GM23248 (cell line): ENCODE measurements at places on chromosomes 2 and 18.

DNA sequence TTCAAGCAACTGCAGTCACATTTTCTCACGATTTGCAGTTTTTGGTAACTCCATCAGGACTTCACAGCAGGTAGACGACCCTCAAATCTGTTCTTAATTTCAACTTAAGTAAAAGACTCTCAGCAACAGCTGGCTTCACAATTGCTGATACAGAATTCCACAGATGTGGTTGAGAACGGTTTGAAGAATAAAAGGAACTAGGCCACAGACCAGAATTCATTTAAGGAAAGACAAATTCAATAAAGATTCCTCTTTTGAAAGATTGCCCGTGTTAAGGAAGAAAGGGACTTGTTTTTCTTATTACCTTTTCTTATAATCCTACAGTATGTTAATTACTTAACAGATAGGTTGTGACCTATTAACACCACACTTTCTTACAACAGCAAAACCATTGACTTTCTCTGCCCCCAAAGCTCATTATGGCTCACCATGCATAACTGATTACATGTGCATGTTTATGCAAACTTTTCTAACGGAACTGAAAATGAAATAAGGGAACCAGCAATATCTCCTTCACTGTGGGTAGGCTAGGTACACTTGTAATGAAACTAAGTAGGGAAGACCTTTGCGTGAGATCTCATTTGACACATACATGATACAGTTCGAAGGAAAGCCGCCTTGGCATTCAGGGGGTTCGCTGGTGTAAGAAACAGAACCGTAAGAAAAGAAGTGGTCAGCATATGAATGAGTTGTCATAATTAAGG is 4.7 kb upstream of the ZNF516 start:
- DNase-seq: no peak

DNA sequence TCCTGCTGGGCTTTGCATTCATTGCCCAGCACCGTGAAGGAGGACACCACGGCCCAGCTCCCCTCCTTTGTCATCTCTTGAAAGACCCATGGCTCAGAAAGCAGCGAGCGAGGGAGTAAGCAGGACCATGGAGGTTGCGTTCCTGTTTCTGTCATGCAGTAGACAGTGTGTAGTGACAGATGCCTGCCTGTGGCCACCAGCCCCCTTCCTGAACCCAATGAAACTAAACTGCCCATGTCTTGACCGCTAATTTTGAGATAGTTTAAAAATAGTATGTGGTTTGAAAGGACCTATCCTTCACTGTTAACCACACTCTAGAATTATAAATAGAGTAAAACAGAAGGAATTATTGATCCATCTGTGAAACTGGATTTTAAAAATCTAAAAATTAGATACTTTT is 88.2 kb downstream of the ASAP2 start:
- no peak for DNase-seq

DNA sequence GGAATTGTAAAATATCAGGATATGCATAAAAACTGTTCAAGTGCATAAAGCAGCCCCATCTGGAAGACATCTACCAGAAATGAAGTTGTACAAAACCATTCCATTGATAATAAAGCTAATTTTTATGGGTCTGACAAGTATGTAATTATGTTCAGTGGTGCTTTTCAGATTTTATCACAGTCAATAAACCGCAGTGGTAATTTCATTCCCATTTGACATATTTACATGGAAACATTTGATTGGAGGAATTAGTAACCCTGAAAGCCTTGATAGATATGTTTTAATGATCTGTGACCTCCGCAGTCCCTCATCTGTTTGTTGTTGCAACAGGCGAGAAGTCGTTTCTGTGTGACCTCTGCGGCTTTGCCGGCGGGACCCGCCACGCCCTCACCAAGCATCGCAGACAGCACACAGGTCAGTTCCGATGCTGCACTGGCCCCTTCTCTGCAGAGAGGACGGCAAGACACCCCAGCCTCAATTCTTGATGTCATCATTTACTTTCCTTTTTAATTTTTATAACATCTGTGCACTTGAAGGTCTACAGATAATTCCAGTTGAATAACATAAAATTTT is 283.1 kb downstream of the ZNF407 start:
- no peak for DNase-seq

DNA sequence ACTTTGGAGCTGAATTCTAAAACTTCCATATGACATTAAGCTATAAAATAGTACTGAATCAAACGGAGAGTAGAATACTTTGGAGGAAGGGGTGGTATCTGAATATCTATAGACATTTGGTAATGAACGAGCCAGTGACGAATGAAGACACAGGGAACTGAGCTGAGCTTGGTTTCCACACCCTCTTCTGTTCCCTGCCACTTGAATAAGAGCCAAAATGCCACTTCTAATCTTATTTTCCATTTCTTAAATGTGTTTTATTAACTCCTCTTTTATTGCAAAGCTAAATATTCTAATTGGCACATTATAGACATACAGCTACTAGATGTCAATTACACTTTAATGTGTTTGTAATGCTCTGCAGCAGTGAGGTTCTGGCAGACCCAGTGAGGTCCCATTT is 76.1 kb downstream of the AFF3 start:
- DNase-seq: no peak

- DNase-seq: no peak
Observed at GRCh38 chr2:133498662-133499585, 69.3 kb downstream of the NCKAP5 start.

DNA sequence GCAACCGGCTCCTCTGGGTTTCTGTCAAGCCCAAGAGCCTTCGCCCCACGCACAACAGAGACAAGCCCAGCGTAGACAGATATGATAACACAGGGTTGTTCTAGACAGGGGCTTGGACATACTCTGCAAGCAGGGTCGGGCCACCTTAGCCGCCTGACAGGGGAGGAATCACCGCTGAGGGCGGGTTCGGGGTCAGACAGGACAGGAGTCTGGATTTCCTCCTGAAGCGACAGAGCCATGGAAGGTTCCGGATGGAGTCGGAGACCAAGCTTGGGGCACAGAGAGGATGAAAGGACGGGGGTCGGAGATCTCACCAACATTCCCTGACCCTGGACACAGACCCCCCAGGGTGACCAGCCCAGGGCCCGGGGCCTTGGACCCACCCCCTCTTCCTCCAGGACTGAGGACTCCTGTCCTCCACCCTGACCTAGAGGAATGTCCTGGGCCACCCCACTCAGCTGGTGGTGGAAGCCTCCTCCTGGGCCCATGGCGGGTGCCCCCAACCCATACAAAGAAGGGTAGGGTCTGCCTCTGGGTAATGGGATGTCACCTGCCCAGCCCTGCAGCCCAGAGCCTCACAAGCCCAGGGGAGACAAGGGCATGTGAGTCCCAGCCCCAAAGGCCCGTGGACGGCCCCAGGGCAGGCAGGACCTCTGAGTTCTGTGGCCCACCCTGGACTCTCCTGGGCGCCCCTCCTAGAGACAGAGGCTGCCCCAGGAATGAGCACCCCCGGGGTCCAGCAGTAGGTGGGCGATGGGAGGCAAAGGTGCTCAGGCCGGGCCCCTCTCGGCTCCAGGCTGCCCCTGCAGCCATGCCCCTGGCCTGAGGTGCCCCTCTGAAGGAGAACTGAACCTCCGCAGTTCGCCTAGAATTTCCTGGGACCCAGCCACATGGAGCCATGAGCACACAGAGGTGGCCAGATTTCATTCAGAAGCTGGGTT is 44.1 kb upstream of the GPC1 start:
- DNase-seq: no peak

GRCh38 chr18:13178976-13179375 is 39.6 kb upstream of the LDLRAD4 start:
- DNase-seq: no peak

GRCh38 chr2:203804070-203804469 is 63.5 kb upstream of the CTLA4 start:
- DNase-seq: peak; percentile 99

DNA sequence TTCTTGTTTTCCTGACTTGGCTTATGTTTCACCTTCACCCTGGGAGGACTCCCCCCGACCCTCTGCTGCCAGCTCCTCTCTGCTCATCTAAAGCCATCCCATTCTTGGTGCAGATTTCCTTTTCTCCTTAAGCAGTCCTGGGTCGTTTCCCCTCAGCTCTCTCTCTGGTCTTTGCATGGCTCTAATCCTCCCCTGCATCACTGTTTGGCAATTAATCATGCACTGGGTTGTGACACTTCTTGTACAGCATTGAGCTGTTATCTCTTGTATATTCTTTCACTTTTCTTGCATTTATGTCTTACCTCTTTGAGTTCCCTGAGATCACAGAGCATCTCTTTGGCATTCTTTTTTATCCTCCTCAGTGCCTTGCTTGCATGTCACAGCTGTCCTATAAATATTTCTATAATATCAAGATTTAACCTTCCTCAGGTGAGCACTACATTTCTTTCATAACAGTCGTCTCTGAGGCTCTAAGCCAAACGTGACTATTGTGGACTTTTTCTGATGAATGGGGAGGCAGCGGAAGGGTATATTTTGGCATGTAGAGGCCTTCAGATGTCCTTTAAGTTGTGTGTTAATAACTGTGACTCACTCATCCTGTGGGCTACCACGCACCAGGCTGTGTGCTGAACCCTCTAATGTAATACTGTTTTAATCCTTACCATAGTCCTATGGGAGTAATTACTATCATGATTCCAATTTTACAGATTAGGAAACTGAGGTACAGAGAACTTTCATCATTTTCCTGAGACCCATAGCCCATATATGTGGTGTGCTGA is 507.5 kb downstream of the SLC4A3 start:
- DNase-seq: no peak
